ENCODE measurements at places on chromosomes 4 and X.

- DNase-seq, result no peak
These were observed 6.4 kb upstream of the SMIM9 start for GRCh38 chrX:154840856-154841255.

GRCh38 chrX:103730147-103730795, 19.6 kb downstream of the TMEM31 start:
- no peak for DNase-seq

DNA sequence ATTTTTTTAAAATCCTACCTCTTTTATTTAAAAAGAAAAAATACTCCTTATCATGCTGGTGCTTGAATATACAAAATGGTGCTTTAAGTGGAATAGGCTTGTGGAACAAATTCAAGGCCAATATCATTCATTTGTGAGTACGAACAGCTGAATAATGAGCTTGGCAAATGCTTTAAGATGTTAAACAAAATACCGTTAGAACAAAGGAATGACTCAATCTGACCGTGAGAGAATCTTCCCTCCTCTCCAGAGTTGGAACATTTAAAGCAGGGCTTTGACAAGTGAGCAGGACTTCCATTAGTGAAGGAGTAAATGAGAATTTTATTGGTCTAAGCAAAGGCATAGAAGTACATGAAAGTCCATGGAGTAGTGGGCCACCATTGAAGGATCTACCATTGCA, 74.5 kb downstream of the DCLK2 start:
- DNase-seq, result no peak

DNA sequence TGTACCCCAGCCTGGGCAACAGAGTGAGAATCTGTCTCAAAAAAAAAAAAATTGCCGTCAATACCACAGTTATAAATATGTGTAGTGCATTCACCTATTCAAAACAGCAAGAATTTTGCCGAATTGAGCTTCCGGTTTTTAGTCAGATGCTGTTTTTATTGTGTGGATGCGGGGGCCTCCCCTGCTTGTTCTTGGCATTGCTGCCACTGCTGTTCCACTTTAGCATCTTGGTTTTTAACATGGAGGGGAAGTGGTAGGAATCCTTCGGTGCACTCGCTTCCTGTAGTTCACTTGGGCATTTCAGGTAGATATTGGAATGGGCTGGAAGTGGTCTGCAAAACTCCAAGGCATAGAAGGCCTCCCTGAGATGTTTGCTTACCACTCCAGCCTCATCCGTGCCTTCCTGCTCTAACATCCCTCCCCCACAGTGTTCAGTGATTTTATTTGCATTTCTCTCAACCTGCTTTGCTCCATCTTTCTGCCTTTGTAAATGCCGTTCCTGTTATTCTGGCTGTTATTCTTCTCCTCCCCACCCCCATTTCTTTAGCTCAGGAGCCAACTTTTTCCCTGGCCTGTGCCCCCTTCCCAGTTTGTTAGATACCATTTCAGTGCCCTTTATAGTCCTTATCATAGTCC, 25.5 kb downstream of the MOB1B start:
- DNase-seq, result no peak

DNA sequence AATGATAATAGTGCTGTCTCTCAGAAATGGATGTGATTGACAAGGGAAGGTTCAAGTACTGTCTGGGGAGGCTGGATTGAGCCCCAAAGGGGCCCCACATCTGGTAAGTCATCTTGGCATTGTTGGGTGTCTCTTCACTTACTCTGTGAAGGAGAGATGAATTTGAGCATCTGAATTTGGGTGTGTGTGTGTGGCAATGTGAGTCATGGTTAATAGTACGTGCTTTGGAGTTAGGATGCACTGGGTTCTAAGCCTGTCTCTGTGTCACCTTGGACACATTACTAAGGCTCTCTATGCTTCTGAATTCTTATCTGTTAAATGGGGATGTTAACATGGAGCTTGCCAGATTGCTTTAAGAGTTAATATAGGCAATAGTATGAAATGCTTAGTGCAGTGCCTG, 80.4 kb downstream of the FRAS1 start:
- no peak for DNase-seq

- DNase-seq, result peak; percentile 47
These were observed 46.1 kb downstream of the SETD7 start for GRCh38 chr4:139509727-139510410.

GRCh38 chr4:96375367-96375766, 535.5 kb downstream of the PDHA2 start:
- no peak for DNase-seq

- DNase-seq, result no peak
These were observed 633.5 kb upstream of the FAT1 start for GRCh38 chr4:187357045-187357643.

GRCh38 chrX:66717926-66718325, 79.0 kb upstream of the EDA2R start:
- no peak for DNase-seq

DNA sequence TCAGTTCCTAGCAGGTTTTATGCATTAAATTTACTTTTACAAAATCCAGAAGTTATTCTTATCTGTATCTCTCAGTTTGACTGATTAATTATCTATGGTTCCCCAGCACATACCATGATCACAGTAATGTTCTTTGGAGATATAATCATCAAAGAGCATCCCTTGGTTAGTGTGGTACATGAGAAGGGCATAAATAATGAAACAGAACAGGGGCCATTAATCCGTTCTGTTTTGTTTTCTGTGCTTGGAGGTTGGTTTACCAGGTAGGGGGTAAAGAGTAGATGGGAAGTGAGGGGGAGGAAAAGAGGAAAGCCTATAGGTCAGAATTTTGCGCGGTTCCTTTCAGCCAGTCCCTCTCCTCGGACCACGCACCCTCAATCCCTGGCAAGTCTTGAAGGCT, 718.7 kb upstream of the TENM3 start:
- no peak for DNase-seq

- no peak for DNase-seq
These were observed 823.0 kb downstream of the FAT4 start for GRCh38 chr4:126137782-126138170.

DNA sequence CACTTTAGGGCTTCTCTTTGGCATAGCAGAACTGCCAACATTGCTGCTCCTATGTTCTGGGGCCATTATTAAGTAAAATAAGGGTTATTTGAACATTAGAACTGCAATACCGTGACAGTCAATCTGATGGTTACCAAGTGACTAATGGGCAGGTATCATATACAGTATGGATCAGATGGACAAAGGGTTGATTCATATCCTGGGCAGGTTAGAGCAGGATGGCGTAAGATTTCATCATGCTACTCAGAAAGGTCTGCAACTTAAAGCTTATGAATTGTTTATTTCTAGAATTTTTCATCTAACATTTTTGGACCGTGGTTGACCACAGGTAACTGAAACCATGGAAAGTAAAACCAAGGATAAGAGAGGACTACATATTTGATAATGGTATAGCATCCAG, 40.9 kb downstream of the BRCC3 start:
- no peak for DNase-seq

DNA sequence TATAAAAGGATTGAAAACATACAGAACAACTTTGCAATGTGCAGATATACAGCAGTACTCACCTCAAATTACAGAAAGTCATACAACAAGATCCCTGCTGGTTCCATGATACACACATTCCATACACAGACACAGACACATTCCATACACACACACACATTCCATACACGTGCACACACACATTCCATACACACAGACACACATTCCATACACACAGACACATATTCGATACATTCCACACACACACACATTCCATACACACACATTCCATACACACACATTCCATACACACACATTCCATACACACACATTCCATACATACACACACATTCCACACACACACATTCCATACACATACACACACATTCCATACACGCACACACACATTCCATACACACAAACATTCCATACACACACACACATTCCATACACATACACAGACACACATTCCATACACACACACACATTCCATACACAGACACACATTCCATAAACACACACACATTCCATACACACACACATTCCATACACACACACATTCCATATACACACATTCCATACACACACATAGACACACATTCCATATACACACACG, 13.7 kb downstream of the LINC00632 start:
- no peak for DNase-seq

DNA sequence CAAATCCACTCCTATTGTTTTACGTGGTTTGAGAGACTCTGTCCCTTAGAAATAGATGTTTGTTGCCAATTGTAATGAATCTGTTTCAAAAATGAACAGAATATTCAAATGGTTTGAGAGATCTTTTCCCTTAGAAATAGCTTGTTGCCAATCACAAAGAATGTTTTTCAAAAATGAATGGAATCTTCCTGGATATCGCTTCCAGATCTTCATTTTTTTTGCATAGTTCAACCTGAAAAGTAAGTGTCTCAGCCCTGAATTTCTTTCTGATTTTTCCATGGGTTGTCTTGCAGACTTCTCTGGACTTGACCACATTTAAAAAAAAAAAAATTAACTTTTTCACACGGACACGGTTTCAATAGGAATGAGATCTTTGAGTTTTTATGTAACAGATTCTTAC, 22.7 kb downstream of the SHOX start:
- no peak for DNase-seq

DNA sequence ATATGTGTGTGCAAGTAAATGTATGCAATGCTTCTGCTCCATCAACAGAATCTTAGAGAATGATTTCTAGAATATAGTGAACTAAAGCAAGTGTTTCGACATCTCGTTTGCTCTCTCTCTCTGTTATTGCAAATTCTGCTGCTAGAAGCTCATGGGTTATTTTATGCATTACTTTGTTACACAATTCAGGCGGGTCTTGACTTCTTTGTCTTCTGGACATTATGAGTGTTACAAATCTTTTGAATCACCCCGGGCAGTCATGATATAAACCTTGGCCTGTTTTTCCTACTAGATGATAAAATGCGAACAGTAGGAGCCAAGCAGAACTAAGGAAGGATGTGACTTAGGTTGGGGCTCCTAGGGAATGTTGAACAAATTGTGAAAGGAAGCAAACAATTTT, 166.4 kb upstream of the SFRP2 start:
- no peak for DNase-seq

- no peak for DNase-seq
These were observed 63.7 kb upstream of the CAMK2D start for GRCh38 chr4:113825272-113825671.

DNA sequence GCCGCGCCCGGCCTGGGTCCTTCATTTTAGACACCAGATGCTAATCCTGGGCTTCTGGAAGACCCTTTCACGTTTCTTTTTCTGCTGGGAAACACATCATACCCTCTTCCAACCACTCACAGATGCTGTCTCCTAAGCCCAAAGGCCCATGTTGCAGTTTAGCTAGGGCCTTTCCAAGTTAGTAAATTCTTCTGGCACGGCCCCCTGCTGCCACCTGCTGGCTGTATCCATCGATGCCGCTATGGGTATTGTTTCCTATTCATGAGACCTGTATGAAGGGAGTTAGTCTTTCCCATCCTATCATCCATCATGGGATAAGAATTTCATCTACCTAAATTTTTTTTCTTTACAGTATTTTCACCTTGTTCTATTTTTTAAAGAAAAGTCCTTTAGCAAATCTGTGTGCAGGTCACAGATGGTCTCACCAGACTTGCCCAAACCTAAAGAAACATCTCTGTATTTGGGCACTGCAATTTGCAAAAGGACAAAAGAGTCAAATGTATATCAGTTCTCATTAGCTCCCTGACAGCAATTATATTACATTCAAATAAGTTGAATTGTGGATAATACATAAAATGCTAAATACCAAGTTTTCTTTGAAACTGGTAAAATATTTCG, 37.8 kb upstream of the SLC9A7 start:
- DNase-seq, result peak; percentile 67

GRCh38 chr4:79759793-79760192, 313.2 kb downstream of the ANTXR2 start:
- no peak for DNase-seq

DNA sequence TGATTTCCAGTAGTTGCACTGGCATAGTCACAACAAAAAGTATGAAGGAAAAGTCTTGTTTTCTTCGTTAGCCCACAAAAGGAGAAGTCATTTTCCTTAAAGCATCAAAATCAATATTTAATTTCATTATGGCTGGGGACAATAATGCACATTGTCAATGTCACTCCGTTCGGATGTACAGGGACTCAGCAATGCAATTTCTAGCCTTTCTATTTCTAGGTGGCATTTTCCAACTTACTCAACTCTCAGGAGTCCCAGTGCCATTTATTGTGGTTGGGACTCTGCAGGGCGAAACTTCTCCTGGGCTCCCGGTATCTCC, 99.6 kb downstream of the CEP135 start:
- no peak for DNase-seq

DNA sequence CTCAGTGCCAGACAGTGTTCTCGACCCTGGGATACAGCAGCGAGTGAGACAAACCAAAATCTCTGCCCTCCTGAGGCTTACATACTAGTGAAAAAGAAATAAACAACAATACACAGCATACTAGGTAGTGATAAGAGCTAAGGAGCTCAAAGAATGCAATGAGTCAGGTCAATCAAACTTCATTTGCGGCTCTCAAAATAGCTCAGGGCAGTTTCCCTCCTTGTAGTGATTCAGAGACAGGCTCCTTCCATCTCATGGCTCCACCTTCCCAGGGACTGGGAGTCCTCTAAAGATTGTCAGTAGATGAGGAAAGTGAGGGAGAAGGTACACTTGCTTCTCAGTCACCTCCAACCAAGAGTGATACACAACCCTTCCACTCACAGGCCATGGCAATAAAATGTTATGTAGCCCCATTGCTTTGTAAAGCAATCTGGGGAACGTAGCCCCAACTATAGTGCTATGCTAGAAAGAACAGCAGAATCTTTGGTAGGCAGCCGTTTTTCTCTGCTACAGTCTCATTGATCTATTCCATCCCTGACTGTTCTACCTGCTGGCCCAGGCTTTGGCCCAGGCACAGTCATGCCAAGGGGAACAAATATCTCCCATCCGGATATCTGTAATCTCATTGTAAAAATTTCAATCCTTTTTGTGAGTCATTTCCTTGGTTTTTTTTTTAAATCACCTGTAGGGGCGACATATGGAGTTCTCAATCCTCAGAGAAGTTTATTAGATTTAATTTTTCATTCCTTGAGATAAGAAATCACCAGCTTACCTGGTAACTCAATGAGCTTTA, 183.1 kb upstream of the S100G start:
- no peak for DNase-seq

DNA sequence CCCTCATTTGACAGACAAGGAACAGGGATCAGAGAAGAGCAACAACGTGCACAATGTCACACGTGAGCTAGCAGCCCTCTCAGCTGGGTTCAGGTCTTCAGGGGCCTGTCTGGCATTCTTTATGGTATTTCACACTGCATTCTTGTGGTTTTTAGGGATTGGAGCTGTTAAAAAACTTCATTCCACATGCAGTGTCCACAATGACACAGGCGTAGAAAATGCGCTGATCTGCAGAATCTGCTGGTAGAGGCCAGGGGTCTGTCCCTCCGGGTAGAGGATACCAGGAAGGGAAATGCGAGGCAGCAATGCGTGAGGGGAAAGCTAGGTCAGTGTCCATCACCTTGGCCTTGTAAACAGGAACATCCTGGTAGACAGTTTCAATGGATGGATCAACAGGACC, 36.6 kb downstream of the MAP7D3 start:
- no peak for DNase-seq
